Left renal pelvis (tissue), 4 donors: ENCODE measurements at places on chromosomes 6 and 20.
A peak's percentile ranks its signal among the peaks of the same experiment; 100 is the strongest.

DNA sequence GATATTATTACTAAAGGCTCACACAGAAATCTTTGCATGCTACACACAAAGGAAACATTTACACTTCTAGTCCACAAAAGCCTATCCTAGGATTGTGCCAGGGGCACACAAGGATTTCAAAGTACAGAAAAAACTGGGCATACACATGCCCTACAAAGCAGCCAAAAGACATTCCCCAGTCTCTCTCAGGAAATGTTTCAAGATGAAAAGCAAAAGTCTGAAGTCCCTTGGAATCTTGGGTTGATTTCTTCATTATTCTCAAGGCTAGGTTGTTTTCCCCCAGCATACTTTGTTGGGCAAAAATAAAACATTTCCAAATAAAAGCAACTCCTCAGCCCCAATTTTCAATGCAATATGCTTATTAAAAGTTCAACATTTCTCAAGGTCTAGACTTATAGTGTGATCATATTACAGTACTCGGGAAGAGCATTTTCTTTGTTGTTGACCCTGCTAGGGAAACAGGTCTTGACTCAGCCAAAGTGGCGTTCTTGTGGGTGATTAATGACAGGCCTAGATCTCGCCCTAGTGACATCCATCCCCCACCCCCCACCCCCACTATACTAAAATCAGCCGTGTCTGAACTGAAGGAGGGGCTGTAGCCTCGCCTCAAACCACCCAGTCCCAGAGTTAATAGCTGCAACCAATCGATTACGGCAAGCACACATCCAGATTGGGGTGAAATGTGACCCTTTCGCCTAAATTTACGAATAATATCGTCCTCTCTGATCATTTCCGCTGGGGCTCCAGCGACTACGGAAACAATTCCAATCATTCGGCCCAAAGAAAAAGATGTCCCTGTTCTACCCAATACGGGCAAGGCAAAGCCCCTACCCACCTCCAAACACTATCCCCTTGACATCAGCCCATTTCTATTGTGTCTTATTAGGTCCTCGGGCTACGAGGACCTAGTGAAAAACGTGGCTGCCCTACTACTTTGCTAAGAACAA is 1.4 kb downstream of the AKIRIN2 start:
- DNase-seq, result no peak

GRCh38 chr20:58277578-58278472 is 31.7 kb upstream of the RAB22A start:
- DNase-seq, result no peak

DNA sequence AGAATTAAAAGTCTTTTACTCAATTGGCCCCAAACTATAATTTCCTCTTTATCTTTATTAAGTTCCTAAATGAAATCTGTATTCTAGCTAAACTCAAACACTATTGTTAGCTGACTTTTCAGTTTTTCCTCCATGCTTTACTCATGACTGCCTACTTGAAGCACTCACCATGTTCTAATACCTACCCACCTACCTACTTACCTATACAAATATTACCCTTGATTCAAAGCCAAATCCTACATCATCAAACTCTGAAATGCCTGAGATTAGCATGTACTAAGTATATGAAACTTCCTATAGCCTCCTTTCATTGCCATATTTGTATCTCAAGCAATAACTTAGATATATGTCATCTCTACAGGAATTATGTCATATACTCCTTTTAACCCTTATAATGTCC is 259.7 kb downstream of the HDGFL1 start:
- no peak for DNase-seq

- DNase-seq, result no peak
These were observed 64.4 kb upstream of the IYD start for GRCh38 chr6:150304429-150304828.

- DNase-seq, result no peak
These were observed 7.7 kb downstream of the TNFRSF21 start for GRCh38 chr6:47302043-47302442.

DNA sequence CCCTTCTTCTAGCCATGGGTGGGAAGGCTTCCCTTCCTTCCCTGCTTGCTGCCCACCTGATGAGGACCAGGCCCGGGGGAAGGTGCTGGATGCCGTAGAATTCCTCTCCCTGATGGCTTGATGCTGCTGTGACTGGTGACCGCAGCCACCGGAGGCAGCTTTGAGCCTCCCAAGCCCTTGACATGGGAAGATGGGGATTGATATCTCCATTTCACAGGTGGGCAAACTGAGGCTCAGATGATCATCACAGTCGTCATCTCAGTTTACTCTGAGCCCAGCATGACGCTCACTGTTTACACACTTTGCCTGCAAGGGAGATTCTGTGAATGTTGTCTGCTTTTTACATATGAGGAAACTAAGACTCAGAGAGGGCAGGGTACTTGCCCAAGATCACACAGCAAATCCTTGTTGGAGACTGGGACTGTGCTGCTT is 43.9 kb downstream of the SRC start:
- no peak for DNase-seq

- DNase-seq, result no peak
These were observed 148.3 kb downstream of the HACE1 start for GRCh38 chr6:104711371-104711770.

DNA sequence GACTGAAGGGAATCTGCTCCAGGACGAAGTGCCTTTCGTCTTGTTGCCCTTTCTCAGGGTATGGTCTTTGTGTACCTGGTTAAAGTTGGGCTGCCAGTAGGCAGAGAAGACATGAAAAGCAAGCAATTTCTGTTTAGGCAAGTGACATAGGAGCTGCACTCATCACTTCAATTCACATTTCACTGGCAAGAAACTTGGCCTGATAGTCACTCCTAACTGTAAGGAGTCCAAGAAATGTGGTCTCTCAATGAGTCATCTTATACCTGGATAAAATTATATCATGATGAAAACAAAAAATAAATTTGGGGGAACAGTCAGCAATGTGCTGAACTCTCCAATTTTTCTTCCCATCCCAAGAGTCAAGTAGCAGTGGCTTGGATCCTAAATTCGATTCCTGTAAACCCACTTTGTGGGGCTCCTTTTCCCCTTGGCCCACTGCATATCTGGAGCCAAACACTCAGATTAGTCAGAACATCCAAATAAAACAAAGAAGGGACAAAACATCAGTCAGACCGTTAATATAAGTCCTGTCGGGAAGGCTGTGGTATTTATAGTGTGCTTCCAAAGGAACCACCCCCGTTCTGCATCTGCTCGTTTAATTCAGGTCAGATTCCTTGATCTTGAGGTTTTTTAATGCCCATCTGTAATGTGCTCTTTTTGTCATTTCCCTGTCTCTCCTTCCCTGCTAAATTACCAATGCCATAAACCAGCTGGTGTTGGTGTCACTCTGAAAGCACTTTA is 5.0 kb upstream of the GABRR1 start:
- no peak for DNase-seq

GRCh38 chr6:46419576-46420002 is 71.7 kb downstream of the RCAN2 start:
- peak; percentile 52 for DNase-seq

DNA sequence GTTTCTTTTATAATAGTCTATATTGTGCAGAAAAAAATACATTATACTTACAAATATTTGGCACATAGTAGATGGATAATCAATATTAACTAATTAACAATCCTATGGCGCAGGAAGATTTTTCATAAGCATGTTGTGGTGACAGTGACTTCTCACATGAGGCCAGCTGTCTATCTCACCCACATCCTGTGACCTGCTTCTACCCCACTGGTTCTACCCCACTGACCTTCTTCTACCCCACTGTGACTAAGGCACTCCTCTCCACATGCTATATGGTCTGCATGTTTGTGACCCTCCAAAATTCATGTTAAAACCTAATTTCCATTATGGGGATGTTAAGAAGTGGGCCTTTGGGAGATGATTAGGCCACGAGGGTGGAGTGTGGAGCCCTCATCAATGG is 394.8 kb upstream of the AGPAT4 start:
- no peak for DNase-seq

DNA sequence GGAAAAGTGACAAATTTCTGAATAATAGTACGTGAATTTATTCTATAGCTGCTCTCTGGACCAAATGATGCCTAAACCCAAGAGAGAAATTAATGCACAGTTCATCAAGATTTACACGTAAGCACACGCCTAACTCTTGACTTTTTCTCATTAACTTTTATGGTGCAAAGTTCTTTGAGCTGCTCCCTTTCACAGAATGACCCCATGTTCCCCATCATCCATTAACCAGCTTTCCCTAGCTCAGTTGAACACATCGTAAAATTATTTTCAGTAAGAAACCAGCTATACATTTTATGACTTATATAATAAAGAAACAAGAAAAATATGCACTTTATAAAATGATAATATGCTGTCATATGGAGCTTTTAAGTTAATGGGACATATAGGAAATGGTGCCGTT is 54.3 kb downstream of the ID4 start:
- DNase-seq, result peak; percentile 48
